ENCODE measurements at places on chromosomes 5 and 9. TPM values are rescaled to one million over a fixed set of nuclear protein-coding genes. Genes with fewer than 3 reads are reported as not detected.

Gene FOXD1
- total RNA-seq: 2.3 TPM

Gene GRXCR2
- not detected for total RNA-seq

Gene TRUB2
- total RNA-seq: 18.8 TPM

Gene PPP3R2
- total RNA-seq: not detected

DNA sequence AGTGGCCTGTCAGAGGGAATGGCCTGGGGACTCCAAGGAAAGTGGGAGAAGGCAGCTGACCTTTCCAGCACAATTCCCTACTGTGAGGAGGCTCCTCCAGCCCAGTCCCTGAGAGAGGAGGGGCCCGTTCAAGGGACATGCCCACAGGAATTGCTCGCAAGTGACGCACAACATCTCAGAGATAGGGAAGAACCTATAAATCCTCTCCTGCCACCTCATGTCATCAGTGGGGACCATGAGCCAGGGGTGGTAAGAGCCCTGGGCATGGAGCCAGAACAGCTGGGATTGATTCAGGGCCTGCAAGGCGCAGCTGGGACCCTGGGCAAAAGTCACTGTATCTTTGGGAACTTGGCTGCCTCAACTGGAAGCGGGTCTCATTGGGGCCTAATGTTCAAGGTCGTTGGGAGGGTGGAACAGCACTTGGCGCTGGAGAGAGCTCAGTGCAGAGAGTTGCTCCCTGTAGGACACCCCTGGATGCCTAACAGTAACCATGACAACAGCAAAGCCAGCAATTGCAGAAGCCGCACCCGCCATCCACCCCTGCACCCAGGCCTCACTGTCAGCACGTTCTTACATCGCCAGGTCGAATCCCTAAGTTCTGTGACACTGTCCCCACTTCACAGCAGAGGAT, 41.3 kb upstream of the ORM1 start:
- no peak for DNase-seq

DNA sequence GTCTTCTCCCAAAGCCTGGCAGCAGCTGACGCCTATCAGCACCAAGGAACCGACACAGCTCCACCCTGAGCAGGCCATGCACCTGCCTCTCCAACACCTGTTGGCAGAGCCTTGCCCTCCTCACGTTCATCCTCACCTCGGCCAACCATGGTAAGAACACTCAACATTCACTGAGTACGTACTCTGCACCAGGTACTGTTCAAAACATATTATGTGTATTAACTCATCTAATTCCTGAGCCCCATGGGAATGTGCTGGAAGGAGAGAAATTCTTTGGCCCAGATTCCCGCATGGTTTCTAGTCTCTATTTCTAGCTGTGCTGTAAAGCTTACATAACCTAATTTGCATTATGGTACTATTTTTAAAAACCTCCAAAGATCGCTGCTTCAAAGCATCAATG, 86.1 kb downstream of the GPR21 start:
- no peak for DNase-seq

- DNase-seq: no peak
These were observed 61.0 kb downstream of the TRIO start for GRCh38 chr5:14204011-14204670.

- no peak for DNase-seq
These were observed 1.9 kb downstream of the OSMR start for GRCh38 chr5:38847559-38848347.

- DNase-seq: no peak
These were observed 160.2 kb upstream of the FTMT start for GRCh38 chr5:121691478-121691877.

- peak; percentile 42 for DNase-seq
These were observed 6.4 kb downstream of the GRIA1 start for GRCh38 chr5:153496835-153497234.

GRCh38 chr5:176611435-176611834, 1.5 kb upstream of the GPRIN1 start:
- peak; percentile 70 for DNase-seq

- no peak for DNase-seq
These were observed 14.7 kb downstream of the ITGA1 start for GRCh38 chr5:52802272-52802973.

DNA sequence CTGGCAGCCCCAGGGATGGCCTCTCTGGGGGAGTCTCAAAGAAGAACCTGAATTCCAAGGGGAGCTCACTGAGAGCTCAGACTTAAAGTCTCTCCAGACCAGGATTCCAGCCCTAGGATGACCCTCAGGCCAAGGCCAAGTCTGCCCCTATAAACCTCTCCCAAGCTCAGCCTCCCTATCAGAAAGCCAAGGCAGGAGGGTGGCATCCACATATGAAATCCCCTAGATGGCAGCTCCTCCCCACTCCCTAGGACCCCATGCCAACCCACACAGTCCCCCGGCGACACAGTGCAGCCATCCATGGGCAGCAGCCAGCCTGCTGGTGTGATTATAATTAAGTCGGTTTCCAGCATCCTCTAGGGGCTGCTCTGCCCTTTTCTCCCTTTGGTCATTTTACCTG, 269.9 kb downstream of the CDK5RAP2 start:
- no peak for DNase-seq

DNA sequence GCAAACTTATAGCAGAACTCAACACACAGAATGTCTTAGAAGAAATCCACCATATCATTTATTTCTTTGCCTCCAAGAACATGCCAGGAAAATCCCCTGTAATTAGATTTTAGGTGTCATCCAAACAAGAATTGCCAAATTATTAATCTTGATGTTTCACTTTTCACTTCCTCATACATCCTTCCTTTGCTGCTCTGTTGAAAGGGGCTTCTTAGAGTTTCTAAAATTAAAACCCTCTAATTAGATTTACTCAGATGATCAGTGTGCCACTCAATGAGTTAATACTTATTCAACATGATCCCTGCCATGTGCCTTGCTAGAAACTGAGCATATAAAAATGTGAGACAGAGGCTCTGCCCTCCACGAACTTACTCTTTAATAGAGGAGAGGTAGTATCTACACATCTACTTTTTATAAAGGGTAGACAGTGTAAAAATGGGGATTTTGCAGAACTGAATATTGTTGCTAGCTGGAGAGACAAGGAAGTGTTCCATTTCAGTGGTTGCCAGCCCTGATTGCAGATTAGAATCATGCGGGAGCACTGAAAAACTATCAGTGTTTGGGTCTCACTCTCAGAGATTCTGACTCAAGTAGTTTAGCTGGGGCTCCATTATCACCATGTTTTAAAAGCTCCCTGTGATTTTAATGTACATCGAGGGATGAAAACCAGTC, 498.4 kb downstream of the TLE4 start:
- no peak for DNase-seq

DNA sequence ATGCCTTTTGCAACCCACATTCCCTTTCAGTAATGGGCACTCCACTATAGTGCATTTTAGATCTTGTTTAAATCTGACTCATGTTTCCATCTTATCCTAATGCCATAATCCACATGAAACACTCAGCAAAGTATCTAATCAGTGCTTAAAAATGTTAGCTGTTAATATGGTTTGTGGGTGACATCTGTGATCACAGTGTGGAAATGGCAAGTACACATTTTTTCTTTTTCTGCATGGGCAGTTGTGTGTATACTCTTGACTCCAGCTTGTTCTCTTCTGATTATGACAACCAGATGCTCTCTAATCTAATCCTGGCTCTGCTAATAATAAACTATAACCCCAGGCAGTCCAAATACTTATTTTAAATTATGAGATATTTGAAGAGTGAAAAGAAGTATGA, 103.3 kb downstream of the EDIL3 start:
- peak; percentile 13 for DNase-seq

GRCh38 chr5:87103616-87104287, 163.9 kb upstream of the RASA1 start:
- DNase-seq: no peak

DNA sequence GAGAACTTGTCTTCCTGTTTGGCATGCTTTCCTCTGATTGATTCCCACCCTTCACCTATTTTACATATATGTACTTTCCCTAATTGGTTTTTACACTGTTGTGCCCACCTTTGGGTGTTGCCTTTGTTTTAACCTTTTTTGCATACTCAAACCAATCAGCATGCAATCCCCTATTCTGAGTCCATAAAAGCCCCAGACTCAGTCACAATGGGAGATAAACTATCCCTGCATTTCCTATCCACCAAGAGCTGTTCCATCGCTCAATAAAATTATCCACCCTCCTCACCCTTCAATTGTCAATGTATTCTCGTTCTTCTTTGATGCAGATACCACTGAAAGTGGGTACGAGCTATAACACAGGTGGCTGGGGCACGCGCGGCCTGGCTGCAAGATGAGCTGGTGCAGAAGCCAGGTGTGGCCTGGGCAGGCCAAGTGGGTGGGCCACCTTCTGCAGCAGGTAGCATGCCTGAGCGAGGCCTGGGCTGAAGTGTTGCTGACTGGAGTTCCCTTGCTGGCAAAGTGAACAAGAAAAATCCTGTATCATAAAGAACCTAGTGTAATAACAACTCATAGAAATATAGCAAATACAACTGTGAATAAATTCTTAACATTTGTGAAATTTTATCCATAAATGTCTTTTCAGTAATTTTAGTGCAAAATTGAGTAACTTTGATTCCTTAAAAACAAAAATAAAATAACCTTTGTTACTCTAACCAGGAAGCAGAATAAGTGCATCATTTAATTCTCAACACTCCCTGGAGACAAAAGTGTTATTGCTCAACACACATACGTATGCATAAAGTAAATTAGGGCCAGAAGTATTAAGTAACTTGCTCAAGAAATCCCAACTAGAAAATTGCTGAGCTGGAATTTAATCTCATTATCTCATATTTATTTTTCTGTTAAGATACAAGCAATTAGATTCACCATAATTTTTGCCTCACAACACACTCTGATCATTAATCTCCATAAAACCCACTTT, 685.3 kb upstream of the EDIL3 start:
- DNase-seq: no peak

- DNase-seq: peak; percentile 53
These were observed 205.0 kb downstream of the DOCK8 start for GRCh38 chr9:419571-420171.

GRCh38 chr5:152853361-152853760, 448.3 kb upstream of the NMUR2 start:
- DNase-seq: no peak

GRCh38 chr9:110303133-110303532, 34.5 kb downstream of the TXNDC8 start:
- DNase-seq: peak; percentile 38

- DNase-seq: no peak
These were observed 98.5 kb downstream of the OSMR start for GRCh38 chr5:38944282-38944681.

DNA sequence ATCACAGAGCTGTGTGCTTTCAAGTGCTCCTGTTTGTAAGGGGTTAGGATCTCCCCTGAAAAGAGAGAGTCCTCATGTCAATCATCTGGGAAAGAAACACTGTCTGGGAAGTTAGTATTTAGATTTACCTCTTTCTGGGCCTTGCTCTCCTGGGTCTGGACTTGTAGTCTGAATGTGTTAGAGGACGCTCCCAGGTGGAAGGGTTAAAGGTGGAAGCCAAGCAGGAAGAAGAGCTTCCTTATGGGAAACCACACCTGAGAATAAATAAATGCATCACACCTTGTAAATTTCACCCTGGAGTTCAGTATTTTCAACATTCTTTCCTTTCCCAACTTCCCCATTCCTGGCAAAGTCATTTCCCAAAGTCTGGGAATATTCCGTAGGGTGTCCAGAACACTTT, 1.3 kb downstream of the PLGRKT start:
- no peak for DNase-seq

GRCh38 chr9:135070198-135070951, 17.1 kb upstream of the OLFM1 start:
- DNase-seq: no peak

- DNase-seq: peak; percentile 67
These were observed 121.6 kb downstream of the OXCT1 start for GRCh38 chr5:41748631-41749030.

All from bronchial epithelial cell (primary cell).